ENCODE measurements at places on chromosomes 6 and 20. TPM values are rescaled to one million over a fixed set of nuclear protein-coding genes. Genes with fewer than 3 reads are reported as not detected.

- no peak for DNase-seq
These were observed 6.4 kb downstream of the SLC2A12 start for GRCh38 chr6:134046054-134046453.

DNA sequence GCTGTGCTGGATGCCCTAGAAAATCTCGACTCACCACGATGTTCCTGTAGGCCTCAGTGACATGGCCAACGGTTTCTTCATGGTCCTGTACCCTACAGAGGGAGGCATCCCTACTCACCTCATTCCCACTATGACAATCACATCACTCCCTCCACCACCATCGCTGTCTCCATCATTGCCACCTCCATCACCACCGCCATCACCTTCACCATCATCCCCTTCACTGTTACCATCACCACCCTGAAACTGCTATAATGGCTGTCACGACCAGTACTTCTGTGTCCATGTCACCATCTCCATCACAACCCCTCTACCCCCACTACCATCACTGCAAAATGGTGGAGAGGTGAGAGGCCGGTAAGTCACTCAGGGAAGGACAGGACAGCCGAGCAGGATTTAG lies 29.8 kb upstream of the MRPS18A start:
- no peak for DNase-seq

DNA sequence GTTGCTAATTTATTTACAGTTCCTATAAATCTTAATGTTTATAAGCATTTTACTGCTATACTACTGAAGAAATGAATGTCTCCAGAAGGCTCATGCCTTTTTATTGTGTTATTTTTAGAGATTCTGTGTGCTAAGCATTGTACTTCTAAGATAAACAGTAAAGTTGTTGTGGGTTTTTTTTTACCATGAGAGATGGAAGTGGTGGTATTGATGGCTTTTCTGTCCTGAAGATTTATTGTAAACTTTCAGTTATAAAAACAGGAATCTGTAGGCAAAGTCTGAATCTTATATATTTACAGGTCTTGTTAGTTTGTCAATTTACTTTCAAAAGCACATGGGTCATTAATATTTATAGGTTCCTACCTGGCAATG lies 246.9 kb downstream of the TMEM242 start:
- DNase-seq, result no peak

ACAT2 gene
- 31.3 TPM for total RNA-seq

Measured in mucosa of descending colon (tissue), 3 donors.